ENCODE measurements at places on chromosomes 7 and 10. TPM values are rescaled to one million over a fixed set of nuclear protein-coding genes. Genes with fewer than 3 reads are reported as not detected.

- H3K36me3 ChIP-seq, result no peaks in the 10 kb centered on the region
- H3K4me3 ChIP-seq, result no peak overlapping the region
Observed at GRCh38 chr7:142889816-142890215, 4.3 kb upstream of the TRPV6 start.

NANOS1 gene
- total RNA-seq, result 0.09 TPM

DNA sequence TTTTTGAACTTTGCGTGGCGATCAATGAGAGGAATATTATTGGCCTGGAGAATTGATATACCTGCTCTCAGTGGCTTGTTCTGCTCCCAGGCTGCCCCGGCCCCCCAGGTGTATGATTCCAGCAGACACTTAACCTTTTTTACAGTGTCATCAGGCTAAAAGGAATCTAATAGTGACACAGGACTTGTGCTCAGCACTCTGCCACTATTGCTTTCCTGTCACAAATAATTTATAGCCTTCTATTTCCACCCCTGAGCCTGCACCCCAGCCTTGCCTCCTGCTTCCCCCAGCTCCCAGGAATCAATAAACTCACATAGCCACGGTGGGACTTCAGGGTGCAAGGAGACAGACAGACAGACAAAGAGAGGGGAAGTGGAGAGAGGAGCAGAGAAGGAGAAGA, 28.3 kb downstream of the PAX2 start:
- no peak for DNase-seq
- H3K4me3 ChIP-seq, result no peak overlapping the region
- H3K4me1 ChIP-seq, result no peaks in the 10 kb centered on the region
- no peaks in the 10 kb centered on the region for H3K36me3 ChIP-seq
- H3K27ac ChIP-seq, result no peak overlapping the region

DNA sequence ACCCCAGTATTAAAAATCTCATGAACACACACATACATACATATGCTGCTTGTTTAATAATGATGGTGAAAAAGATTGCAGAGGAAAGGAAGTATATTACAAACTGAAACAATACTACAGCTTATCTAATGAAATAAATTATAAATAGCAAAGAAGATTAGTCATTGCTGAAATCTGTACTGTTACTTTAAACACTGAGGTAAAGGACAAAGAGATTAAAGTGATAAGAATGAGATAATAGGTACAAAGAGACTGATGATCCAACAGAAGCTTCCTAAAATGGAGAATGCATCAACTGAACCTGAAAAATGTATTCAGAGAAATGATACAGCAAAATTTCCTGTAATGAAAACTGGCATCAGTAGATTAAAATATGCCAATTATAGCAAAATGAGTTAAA, 91.5 kb upstream of the KCND2 start:
- no peak overlapping the region for H3K4me3 ChIP-seq
- H3K4me1 ChIP-seq, result no peaks in the 10 kb centered on the region
- H3K27ac ChIP-seq, result no peak overlapping the region
- DNase-seq, result no peak
- H3K27me3 ChIP-seq, result no peaks in the 10 kb centered on the region

DNA sequence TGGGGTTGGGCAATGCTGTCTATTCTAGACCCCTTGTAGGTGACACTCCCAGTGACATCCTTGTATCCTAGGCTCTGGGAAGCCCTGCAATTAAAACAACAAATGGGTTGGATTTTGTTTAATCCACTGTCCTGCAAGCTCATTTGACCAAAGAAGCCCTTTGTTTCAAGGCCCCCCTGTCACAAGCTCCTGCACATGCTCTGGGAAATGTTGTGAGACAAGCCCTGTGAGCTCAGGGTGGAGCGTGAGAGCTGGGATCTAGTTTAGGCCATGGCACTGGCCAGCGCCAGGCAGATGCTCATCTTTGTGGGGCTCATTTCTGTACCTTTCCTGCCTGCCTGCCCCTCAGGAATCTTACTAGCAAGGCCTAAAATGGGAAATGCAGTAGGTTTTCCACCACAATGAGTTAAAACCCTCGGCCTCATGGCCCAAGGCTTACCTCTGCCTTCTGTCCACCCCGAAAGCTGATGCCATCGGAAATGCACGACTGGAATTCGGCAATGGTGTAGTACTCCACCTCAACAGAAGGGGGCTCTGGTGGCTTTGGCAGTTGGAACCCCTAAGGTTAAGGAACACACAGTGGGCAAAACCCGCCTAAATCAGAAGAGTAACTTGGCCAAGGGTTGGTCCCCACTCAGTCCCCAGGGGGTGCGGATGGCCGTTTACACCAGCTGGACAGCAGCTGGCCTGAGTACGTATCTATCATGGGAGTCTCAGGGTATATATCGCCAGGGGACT, 112.0 kb downstream of the NEURL1 start:
- no peaks in the 10 kb centered on the region for H3K27me3 ChIP-seq
- H3K4me1 ChIP-seq, result no peaks in the 10 kb centered on the region
- peak; percentile 66 for DNase-seq
- H3K4me3 ChIP-seq, result no peak overlapping the region

DNA sequence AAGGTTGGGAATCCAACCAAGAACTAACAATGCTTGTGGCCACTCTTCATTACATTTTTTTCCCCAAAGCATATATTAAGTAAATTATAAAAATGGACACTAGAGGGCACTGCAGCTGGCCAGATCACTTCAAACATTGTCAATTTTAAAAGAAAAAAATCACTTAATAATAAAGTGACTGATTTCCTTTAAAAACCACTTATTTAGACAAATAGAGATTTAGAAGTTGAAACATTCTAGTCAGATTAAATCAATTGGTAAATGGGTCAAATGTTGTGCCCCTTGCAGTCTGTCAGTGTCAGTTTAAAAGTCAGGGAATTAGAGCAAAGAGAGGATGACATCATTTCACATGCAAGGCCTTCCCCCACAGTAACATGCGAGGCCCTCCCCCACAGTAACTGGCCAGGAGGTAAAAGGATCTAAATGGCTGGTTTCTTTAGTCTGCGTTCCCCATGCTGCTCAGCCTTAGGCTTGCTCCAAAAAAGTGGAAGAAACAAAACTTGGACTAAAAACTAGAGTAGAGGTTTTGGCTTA, 177.9 kb downstream of the SKAP2 start:
- H3K4me3 ChIP-seq, result no peak overlapping the region
- no peaks in the 10 kb centered on the region for H3K36me3 ChIP-seq
- DNase-seq, result no peak
- H3K4me1 ChIP-seq, result no peaks in the 10 kb centered on the region
- no peak overlapping the region for H3K27ac ChIP-seq

TMED4 gene
- total RNA-seq, result 73.0 TPM

DNA sequence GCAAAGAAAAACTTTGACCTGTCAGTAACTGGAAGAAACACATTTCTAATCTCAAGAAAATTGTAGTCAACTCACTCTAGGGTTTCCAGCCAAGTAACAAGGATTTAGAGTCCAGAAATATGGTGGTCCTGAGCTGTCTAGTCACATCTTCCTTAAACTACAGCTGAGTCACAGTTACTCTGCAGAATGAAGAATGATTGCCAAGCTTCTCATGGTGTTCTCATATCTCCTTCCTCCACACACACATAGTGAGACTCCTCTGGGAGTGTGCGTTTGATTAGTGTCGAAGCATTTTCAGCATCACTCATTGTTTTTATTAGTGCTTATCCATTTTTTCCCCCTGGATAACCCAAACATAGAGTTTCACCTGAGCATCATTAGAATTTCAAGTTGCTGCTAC, 93.1 kb upstream of the CXCL12 start:
- H3K27ac ChIP-seq, result no peak overlapping the region
- H3K36me3 ChIP-seq, result no peaks in the 10 kb centered on the region
- H3K4me3 ChIP-seq, result no peak overlapping the region
- H3K4me1 ChIP-seq, result no peaks in the 10 kb centered on the region
- no peak for DNase-seq
- H3K27me3 ChIP-seq, result peaks cover 3% of the 10 kb centered on the region

DGKB gene
- not detected for total RNA-seq

FKBP6 gene
- not detected for total RNA-seq

- no peak overlapping the region for H3K4me3 ChIP-seq
- DNase-seq, result no peak
- H3K4me1 ChIP-seq, result peaks cover 53% of the 10 kb centered on the region
- H3K27me3 ChIP-seq, result peaks cover 10% of the 10 kb centered on the region
- no peak overlapping the region for H3K27ac ChIP-seq
Observed at GRCh38 chr7:23369100-23369499, 70.0 kb downstream of the MALSU1 start.

RBM48 gene
- total RNA-seq, result 12.8 TPM

DNA sequence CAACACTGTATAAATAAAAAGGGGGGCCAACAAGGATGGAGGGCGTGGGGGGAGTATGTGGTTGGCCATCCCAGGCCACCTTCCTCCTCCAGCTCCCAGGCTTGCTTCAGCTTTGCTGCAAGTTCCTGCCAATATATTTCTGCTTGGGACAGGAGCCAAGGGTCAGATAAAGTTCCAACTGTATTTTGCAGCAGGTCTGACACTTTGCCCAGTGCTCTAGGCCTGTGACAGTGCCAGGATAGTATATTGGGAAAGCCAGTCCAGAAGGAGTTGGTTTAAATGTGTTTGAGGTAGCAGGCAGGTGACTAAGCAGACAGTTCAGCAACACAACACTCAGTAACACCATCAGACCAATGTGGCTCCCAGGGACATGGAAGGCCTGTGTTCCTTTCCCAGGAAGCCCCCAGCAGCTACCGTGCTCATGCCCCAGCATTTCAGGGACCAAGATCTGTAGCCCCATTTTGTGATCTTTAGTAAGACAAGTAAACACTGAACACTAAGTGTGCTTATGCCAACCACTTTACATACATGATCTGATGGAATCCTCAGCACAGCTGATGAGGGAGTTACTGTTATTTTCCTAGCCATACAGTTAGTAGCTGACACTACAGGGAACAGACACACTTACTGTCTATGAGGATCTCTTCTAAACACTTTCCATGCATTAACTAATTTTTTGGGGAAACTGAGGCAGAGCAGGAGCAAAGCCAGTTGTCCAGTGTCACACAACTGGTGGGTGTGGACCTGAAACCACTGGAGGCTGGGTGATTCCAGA, 38.9 kb downstream of the DNAJB12 start:
- H3K27me3 ChIP-seq, result no peaks in the 10 kb centered on the region
- DNase-seq, result no peak
- H3K27ac ChIP-seq, result peak overlapping the region; percentile 92

- DNase-seq, result no peak
- no peaks in the 10 kb centered on the region for H3K27me3 ChIP-seq
- no peaks in the 10 kb centered on the region for H3K4me1 ChIP-seq
- H3K27ac ChIP-seq, result no peak overlapping the region
Observed at GRCh38 chr10:18195060-18195799, 55.0 kb downstream of the CACNB2 start.

GRCh38 chr7:30459591-30460245, 18.9 kb downstream of the NOD1 start:
- no peak for DNase-seq
- peaks cover under 1% of the 10 kb centered on the region for H3K4me1 ChIP-seq
- H3K27ac ChIP-seq, result no peak overlapping the region
- peaks cover 7% of the 10 kb centered on the region for H3K36me3 ChIP-seq
- H3K27me3 ChIP-seq, result no peaks in the 10 kb centered on the region

SLC13A1 gene
- not detected for total RNA-seq
